ENCODE measurements at places on chromosomes 13 and 19. TPM values are rescaled to one million over a fixed set of nuclear protein-coding genes. Genes with fewer than 3 reads are reported as not detected.

The RETN gene
- not detected for polyA plus RNA-seq

The IQCN gene
- polyA plus RNA-seq: 0.33 TPM

The UCHL3 gene
- polyA plus RNA-seq: 118 TPM

The CALR3 gene
- not detected for polyA plus RNA-seq

The FCGBP gene
- polyA plus RNA-seq: not detected

The HS6ST3 gene
- polyA plus RNA-seq: not detected

The FFAR2 gene
- not detected for polyA plus RNA-seq

The ACTMAP gene
- 5.6 TPM for polyA plus RNA-seq

The EBPL gene
- 65.0 TPM for polyA plus RNA-seq

The CGB7 gene
- 2.2 TPM for polyA plus RNA-seq

The PRODH2 gene
- polyA plus RNA-seq: not detected

The SLC25A41 gene
- not detected for polyA plus RNA-seq

The ADAMTSL5 gene
- 23.3 TPM for polyA plus RNA-seq

The RNF17 gene
- not detected for polyA plus RNA-seq

The VMAC gene
- polyA plus RNA-seq: 1.8 TPM

The RNF225 gene
- not detected for polyA plus RNA-seq

The CGB3 gene
- 0.76 TPM for polyA plus RNA-seq

The KCTD4 gene
- polyA plus RNA-seq: 2.1 TPM

The CEACAM4 gene
- not detected for polyA plus RNA-seq

The SULT2A1 gene
- not detected for polyA plus RNA-seq

The SYDE1 gene
- 15.6 TPM for polyA plus RNA-seq

The MIA gene
- polyA plus RNA-seq: not detected

The KLF1 gene
- not detected for polyA plus RNA-seq

The TPP2 gene
- polyA plus RNA-seq: 24.3 TPM

The IGLON5 gene
- polyA plus RNA-seq: not detected

The SLC15A1 gene
- not detected for polyA plus RNA-seq

The NCAN gene
- not detected for polyA plus RNA-seq

The ZNF8 gene
- polyA plus RNA-seq: 1.1 TPM

The NAPSA gene
- 0.15 TPM for polyA plus RNA-seq

The ZNF98 gene
- not detected for polyA plus RNA-seq

The SELENOV gene
- polyA plus RNA-seq: not detected

The ZNF135 gene
- 4.9 TPM for polyA plus RNA-seq

The ZNF724 gene
- 1.9 TPM for polyA plus RNA-seq

The NEK3 gene
- polyA plus RNA-seq: 8.8 TPM

The MED26 gene
- polyA plus RNA-seq: 3.3 TPM

The MUC16 gene
- polyA plus RNA-seq: not detected

The CHAF1A gene
- polyA plus RNA-seq: 11.9 TPM

The TMEM145 gene
- polyA plus RNA-seq: not detected

The APOC1 gene
- polyA plus RNA-seq: not detected

The CNN1 gene
- polyA plus RNA-seq: 30.0 TPM

The TMEM59L gene
- 2.1 TPM for polyA plus RNA-seq

The DENND1C gene
- not detected for polyA plus RNA-seq

The SYCN gene
- not detected for polyA plus RNA-seq

The HCN2 gene
- 0.14 TPM for polyA plus RNA-seq

The OR7C1 gene
- not detected for polyA plus RNA-seq

The ZNF497 gene
- 0.65 TPM for polyA plus RNA-seq

The CCDC70 gene
- polyA plus RNA-seq: not detected

The SIGLEC14 gene
- not detected for polyA plus RNA-seq

The FGF22 gene
- not detected for polyA plus RNA-seq

The TLE6 gene
- polyA plus RNA-seq: 0.21 TPM

The CBLC gene
- polyA plus RNA-seq: not detected

The OR10H3 gene
- not detected for polyA plus RNA-seq

All from GM23248 (cell line).